ENCODE measurements at places on chromosomes 7 and 10.

GRCh38 chr10:106615081-106615480, 549.4 kb downstream of the SORCS1 start:
- no peak for DNase-seq

DNA sequence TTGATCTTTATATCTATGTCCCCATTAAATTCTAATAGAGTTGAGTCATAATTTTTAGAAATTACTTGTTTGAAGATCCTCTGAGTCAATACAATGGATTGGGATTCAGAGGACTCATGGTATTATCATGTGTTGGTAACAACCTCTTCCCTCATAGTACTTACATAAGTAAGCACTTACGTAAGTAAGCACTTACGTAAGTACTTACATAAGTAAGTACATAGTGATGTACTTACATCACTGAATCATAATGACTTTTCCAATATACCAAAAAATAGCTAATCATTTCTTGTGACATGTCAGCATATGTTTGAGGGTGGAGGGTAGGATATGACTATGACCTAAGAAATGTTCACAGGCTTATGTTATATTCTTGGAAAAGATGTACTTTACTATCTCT, 740.5 kb downstream of the SORCS1 start:
- no peak for DNase-seq

GRCh38 chr10:285216-285615, 150.0 kb downstream of the ZMYND11 start:
- no peak for DNase-seq

DNA sequence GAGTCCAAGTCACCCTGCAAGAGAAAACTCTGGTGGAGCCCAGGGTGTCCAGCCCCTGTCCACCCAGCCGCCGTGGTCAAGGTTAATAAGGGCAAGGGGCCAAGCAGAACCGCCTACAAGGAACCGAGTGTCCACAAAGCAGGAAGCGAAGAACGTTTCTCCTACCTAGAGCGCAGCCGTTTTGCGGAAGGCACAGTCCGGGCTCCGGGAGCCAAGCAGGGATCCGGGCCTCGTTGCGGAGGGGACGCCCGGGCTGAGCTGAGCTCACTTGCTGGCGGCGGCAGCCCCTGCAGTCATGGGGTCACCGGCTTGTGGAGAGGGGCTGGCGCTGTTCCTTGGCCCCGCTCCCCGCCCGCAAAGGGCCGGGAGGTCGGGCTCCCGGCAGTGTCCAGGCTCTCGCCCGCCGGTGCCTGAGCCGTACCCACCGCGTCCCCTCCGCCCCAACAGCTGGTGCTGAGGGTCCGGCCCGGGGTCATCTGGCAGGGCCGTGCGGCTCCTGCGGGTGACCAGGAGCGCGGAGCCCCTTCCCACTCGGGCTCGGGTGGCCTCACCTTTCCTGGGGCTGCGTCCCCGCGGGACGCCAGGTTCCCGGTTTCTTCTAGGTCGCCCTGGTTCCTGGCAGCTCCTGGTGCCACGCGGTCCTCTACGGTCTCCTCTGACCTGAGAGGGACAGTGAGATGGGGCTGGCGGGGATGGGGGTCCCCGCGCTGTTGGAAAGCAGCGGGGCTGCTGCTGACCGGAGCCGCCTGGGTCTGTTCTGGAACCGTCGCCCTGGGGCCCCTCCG, 14.0 kb upstream of the ZNF273 start:
- DNase-seq = no peak

GRCh38 chr7:141328290-141328689, 222.9 kb upstream of the AGK start:
- no peak for DNase-seq

GRCh38 chr7:146057958-146058357, 58.6 kb upstream of the CNTNAP2 start:
- DNase-seq = no peak

DNA sequence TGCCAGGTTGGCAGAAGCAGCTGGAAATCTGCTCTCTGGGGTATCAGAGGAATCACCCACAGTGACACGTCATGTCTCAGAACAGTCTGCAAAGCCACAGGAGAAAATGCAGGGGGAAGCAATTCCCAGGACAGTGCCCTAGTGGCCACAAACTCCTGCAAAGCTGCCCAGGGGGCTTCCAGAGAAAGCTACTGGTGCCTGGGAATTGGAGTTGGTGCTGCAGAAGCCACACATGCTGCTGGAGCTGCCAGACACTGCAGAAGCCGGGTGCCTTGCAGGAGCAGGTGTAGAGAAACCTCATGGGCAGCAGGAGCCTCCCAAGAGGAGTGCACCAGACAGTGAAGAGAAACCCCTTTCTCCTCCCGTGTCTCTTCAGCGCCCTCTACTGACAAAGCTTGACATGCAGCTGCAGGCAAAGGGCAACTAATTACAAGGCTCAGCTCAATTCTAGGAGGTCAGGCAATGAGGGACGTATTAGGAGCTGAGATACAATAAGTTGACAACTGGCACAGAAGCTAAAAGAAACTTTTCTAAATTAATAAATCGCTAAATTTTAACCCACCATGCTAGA, 30.2 kb upstream of the NUB1 start:
- no peak for DNase-seq

- DNase-seq = no peak
These were observed 265.2 kb upstream of the CSTF2T start for GRCh38 chr10:51964630-51965029.

DNA sequence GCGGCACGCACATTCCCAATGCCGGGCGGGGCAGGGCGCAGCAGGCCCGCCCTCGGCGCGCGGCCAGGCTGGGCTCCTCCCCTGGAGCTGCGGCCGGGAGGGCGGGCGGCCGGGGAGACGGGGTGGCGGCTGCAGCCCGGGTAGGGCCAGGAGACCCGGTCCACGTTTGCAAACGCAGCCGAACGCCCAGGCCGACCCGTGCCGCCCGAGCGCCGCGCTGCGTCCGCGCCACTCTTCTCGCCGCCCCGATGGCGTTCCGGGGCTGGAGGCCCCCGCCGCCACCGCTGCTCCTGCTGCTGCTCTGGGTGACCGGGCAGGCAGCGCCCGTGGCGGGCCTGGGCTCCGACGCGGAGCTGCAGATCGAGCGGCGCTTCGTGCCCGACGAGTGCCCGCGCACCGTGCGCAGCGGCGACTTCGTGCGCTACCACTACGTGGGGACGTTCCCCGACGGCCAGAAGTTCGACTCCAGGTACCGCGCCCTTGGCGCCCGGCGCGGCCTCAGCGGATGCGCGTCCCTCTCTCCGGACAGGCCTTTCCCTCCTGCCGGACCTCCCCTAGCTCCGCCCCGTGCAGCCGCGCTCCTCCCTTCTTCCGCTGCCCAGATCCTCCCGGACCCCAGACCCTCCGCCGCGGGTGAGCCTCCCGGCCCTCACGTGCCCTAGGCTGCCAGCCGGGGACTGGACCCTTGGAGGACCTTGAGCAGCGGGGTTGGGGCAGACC, at the start of gene FKBP9:
TSS of gene FKBP9 (plus strand) at position 115 of the 720 bp plus-strand sequence. CDS start at position 249, 134 bp downstream.
- DNase-seq = no peak

DNA sequence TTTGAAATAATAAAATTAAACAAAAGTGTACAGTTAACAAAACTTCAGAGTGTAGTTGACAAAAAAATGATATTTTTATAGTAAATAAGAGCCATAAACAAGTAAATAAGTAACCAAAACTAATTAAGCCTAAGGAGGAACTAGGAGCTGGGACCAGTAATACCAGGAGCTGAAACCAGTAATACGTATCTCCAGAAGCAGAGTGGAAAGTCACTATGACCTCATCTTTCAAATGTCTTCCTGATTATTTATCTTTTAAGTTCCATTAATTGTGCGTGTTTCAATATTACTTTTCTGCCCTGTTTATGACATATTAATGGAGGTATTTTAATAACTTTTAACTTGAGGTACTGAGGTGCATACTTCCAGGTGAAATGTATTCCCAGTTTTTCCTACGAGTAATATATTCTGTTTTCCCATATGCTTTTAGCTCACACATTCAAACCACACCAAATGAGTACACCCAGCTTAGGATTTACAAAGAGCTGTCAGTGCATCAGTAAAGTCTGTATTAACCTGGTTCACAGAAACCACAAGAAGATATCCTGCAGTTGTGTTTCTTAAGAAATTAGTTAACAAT, 283.7 kb upstream of the HGF start:
- DNase-seq = no peak

DNA sequence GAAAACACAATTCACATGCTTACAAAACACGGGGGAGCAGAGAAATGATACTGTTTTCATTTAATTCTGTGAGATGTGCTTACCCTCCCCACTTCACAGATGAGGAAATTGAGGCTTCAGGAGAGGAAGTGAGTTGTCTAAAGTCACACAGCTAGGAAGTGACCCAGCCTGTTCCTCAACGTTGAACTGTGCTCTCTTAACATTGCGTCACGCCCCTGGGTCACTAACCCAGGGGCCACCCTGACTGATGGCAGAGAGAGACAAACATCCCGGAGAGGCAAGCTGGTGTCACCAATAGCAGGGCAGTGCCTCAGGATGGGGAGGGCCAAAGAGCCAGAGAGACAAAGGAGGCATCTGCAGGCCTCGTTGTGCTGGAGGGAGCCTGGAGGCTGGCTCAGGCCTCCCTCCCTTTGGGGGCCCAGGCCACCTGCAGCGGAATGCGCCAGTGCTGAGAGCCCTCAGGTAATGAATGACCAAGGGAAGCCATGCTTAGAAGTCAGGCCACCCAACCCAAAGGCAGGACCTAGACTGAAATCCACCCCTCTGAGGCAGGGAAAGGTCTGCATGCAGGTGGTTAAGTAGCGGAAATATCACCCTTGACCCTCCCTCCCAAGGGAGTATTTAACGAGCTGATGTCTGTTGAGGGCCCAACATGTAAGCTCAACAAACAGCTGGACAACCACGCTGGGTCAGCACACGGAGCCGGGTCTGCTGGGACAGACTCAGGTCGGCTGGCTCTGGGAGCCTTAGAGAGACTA, 81.3 kb downstream of the C10orf105 start:
- DNase-seq = no peak

- no peak for DNase-seq
These were observed 317.4 kb upstream of the ADARB2 start for GRCh38 chr10:2054728-2055127.

GRCh38 chr7:83060218-83060617, 102.5 kb downstream of the PCLO start:
- no peak for DNase-seq

GRCh38 chr10:52778511-52779392, 6.2 kb upstream of the MBL2 start:
- no peak for DNase-seq

DNA sequence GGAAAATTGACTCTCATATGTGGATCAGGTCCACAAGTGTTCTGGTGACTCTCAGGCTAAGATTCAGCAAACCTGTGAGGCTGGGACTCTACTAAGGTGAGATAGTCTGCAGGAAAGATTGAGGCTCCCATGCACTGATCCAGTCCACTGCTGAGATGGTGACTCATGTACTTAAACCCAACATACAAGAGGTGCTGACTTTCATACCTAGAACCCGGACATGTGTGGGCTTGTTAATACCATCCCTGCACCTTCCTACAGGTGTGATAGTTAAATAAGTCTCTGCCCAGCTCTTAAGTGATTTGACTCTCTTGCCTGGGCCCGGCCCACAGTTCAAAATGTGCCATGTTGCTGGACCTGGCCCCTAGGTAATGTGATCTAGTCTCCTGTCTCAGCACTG, 27.1 kb upstream of the ZNF107 start:
- no peak for DNase-seq

- DNase-seq = no peak
These were observed 75.6 kb downstream of the LHPP start for GRCh38 chr10:124537166-124537725.

DNA sequence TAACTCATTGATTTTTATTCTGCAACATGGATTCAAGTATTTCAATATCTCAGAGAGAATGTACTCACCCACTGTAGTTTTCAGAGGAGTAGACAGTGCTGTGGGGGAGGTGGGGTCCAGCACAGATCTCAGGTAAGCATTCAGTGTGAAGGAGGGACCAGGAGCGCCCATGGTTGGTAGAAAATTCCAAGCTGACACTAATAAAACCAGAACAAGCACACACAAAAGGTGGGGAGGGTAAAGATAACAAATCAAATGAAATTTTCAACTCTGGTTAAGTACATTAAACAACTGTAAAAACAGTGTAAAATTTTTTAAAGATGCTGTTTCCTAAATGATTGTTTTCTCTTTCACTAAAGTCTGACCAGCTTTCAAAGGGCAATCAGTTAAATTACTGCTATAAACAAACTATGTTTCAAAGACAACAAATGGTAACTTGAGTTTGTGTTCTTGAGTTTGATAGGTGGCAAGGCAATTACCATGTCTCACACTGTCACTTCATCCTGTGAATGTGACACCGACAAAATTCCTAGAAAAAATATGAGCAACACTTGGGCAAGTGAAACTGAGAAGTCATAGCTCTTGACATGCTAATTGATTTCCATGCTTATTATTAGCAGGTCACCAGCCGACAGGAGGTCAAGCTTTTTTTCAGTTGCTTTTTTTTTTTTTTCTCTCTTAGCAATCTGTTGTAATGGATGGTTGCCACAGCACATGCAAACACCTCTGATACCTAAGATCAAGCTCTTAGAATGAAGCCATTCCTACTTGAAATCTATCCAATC, 205.8 kb upstream of the SLC26A5 start:
- no peak for DNase-seq

DNA sequence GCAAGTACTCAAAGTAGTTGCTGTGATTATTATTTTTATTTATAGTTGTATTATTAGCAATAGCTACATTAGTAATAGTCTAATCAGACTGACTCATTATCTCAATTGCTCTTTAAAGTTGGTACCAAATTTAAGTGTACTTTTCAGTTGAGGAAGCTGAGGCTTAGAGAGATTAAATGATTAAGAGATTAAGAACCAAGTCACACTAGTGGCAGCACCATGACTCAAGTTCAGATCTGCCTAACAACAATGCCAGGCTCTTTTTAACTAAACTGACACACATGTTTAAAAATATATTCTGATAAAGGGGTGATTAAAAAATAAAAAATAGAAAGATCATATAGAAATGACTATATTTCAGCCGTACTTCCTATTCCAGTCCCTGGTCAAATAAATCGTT, 42.0 kb downstream of the FZD1 start:
- no peak for DNase-seq

DNA sequence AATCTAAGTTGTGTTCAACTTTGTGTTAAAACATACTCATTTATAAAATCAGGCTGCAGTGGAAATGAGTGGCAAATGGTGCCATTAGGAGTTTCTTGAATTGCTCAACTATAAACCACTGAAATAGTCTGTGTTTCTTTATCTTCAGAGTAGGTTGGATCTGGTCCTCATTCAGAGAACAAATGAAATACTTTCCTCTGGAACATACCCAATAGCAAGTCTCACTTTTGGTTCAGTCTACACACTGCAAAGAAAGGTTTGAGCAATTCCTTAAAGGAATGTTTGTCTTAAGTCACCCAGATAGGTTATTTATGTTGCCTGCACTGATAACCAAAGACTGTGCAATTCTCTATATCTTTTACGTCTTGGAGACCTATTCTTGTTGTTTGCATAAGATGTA, 62.5 kb downstream of the ABCB4 start:
- DNase-seq = no peak

- DNase-seq = no peak
These were observed 24.7 kb downstream of the NOD1 start for GRCh38 chr7:30453921-30454320.
